Panc1 (cell line): ENCODE measurements at places on chromosomes 12 and 14.

DNA sequence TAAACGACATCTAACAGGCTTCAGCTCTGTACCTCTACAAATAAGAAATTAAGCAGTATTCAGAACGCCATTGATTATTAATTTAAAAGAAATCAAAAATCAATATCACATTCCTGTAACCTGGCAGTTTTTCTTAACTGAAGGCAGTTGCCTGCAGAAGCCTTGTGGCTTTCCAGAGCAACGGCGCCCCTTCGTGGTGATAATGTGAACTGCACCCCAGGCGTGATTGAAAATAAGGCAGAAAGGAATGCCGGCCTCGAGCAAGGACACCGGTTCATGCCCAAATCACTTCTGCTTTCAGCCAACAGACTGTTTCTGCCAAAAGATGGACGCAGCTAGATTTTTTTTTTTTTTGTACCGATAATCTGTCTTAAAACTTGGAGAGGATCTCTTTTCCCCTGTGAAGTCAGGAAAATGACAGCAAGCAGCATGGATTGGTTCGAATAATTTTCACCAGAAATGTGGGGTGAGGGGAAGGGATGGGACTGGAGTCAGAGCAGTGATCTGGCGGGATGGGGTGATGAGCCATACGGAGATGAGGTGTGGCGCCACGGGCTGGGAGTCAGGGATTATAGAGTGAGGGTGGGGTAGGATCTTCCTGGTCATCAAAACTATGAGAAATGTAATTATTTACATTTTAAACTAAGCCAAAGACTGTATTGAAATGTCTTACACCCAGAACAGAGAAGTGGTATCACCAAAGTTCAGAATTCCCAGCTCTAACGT, 473.0 kb downstream of the DPF3 start:
- peak; percentile 27 for DNase-seq

GRCh38 chr12:111129149-111129767, 208.9 kb upstream of the MYL2 start:
- DNase-seq = no peak

DNA sequence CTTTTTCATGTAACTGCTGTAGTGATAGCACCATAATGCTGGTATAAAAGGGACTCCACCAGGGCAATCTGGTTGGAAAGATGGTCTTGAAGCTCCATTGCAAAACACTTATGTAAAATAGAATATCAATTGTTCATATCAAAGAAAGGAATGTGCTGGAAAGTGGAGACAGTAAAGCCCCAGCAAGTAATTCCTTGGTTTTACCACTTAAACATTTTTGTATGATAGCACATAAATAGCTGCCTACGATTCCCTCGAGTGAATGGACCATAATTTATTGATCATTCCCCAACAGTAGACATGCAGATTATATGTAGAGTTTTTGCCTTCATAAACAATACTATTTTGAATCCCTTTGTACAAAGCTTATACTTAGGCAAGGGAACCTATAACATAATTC, 275.4 kb downstream of the PAWR start:
- DNase-seq = no peak

- DNase-seq = no peak
Observed at GRCh38 chr12:103657331-103657730, 70.3 kb downstream of the STAB2 start.

GRCh38 chr12:91052026-91052425, 5.8 kb downstream of the KERA start:
- no peak for DNase-seq

GRCh38 chr14:95897280-95897679, 20.6 kb downstream of the TUNAR start:
- no peak for DNase-seq

- DNase-seq = no peak
Observed at GRCh38 chr12:88628856-88629509, 48.7 kb upstream of the KITLG start.

DNA sequence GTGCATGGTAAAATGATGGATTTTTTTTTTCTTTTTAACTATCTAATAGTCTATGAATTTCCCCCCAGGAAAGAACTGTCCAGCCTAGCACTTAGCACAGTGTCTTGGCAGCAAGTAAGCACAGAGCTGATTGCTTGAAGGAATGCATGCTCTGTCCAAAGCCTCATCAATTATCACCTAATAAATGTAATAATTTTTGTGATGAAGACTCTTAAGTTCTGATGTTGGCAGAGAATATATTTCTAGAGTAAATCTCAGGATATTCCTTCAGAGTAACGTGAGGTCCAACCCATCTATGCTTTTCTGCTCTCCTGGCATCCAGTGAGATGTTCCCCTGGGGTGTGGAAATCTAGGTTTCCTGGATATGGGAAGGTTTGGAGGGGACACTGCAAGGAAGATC, 152.4 kb downstream of the TMX1 start:
- no peak for DNase-seq

DNA sequence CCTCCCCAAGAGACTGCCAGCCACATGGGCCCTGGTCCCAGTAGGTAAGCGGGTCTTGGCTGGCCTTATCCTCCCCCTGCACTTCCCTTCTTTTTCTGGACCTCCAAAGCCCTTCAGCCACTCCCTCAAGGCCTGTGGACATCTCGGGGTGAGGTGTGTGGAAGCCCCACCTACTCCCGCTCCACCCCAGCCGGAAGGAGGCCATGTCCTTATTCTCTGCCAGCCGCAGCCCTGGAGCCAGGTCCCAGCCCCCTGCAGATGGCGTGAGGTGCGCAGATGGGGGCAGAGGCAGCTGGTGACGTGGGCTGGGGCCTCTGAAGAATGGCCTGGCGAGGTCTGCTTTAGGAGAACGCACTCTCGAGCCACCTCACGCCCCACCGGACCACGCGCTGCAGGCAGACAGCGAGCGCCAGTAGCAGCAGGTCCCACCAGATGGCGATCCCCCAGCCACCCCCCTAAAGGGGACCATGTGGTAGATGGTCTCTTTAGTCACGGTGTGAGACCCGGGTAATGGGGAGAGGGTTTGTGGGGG, 167.1 kb downstream of the TSPAN9 start:
- DNase-seq = no peak

DNA sequence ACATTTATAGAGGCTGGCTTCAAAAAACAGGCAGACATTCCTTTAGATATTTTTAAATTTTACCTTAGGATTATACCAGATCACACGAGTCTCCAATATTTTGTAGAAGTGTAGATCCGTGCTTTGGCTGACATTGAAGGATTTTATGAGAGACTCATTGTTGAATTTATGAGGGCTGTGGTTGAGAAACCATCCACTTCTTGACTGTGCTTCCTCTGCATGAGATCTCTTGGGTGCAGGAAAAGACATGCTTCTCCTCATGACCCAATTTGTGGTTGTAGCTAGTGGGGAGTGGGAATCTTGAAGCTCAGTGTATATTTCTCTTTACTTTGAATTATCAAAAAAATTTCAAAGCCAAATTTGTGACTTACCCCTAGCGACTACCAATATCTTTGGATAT, 36.7 kb upstream of the NKX2-8 start:
- DNase-seq = no peak
